ENCODE measurements at places on chromosomes 2 and 18. TPM values are rescaled to one million over a fixed set of nuclear protein-coding genes. Genes with fewer than 3 reads are reported as not detected.
A peak's percentile ranks its signal among the peaks of the same experiment; 100 is the strongest.

The CNGA3 gene
- not detected for polyA plus RNA-seq

The MATN3 gene
- 208 TPM for polyA plus RNA-seq

GRCh38 chr2:217023611-217024010, 163.7 kb upstream of the TNP1 start:
- no peak for DNase-seq

GRCh38 chr2:123913143-123913735, 111.8 kb upstream of the CNTNAP5 start:
- no peak for DNase-seq

DNA sequence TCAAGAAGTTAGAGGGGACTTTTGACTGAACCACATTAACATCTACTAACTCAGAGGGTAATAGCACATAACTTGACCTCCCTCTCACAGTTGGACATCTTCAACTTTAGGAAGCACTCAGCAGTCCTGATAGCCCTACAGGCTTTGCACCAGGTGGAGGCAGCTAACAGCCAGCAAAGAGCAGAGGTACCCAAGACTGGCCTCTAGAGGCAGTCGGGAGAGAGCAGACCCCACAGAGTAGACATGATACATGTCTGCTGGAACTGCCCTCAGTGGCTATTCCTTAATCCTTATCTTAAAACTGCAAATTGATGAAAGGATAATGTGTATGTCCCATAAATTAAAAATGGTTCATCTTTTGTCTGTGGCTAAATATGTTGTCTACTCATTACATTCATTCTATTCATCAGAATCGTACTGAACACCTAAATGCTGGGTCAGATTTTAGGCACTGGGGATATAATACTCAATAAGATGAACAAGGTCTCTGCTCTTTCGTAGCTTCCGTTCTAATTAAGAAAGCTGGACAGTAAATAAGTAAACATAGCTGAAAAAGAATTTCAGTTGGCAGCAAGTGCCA, 49.8 kb downstream of the CAB39 start:
- DNase-seq: peak; percentile 65

DNA sequence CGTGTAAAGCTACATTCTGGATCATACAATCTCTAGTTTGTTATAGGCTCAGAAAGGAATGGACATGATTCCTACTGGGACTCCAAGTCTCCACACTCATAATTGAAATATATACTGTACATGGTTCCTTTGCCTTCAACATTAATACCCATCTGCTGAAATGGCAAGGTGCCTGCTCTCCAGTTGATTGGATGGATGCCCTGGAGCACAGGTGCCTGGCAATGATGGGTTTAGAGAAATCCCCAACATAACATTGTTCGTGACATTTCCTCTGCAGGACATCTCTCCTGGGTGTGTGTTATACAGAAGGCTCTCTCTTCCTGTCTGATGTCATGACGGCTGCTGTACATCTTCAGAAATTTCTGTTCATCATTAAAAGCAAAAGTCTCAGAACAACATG, 449.7 kb upstream of the CWC22 start:
- DNase-seq: no peak

GRCh38 chr2:221189431-221190067, 382.6 kb downstream of the EPHA4 start:
- no peak for DNase-seq

DNA sequence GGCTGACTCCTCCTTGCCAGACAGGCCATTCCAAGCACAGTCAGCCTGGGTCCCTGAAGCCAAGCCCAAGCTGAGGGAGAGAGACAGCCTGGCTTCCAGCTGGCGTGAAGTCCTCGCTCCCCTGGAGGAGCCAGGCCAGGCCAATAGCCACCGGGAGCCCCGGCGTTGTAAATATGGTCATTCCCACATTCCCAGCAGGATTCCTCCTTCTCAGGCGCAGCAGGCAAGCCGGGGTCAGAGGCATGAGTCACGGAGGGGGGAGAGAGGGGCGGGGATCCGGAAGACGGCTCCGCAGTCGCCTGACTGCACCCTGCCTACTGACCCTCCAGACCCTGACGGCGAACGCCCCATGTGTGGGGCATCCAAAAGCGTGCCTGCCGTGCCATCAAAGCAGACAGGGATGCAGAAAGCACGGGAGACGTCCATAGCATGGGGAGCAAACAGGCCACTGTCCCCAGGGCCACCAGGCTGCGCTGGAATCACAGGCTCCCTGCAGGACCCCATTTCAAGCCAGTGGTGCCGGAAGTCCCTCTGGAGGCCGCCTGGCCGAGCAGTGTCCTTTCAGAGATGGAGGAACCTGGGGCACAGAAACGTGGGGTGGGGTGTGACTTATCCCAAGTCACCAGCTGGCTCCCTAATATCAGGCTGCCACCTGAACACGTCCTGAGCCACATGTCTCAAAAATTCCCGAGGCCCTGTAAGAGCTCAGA, 48.2 kb downstream of the TWIST2 start:
- DNase-seq: peak; percentile 29

GRCh38 chr2:120348134-120348736, 2.3 kb downstream of the INHBB start:
- peak; percentile 85 for DNase-seq

The SLC19A3 gene
- polyA plus RNA-seq: 5.2 TPM

DNA sequence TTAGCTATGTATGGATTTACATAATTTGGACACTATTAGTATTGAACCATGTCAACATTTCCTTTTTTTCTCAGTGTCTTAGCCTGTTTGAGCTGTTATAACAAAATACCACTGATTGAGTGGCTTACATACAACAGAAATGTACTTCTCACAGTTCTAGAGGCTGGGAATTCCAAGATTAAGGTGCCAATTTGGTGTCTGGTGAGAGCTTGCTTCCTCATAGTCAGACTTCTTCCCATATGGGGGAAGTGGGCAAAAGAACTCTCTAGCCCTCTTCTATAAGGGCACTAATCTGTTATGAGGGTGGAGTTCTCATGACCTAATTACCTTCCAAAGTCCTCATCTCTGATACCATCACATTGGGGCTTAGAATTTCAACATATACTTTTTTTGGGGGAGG, 12.6 kb downstream of the ZNF804A start:
- DNase-seq: no peak

- no peak for DNase-seq
Observed at GRCh38 chr18:45788861-45789260, 36.6 kb upstream of the SIGLEC15 start.

The ZNF516 gene
- 16.6 TPM for polyA plus RNA-seq

- no peak for DNase-seq
Observed at GRCh38 chr2:168033966-168034365, 213.4 kb downstream of the STK39 start.

The EMILIN2 gene
- polyA plus RNA-seq: 7.6 TPM

The LRRTM1 gene
- polyA plus RNA-seq: not detected

GRCh38 chr2:181466661-181467576, 9.7 kb downstream of the ITGA4 start:
- peak; percentile 32 for DNase-seq

The C1D gene
- 23.5 TPM for polyA plus RNA-seq

GRCh38 chr2:109151519-109151918, 22.5 kb downstream of the SH3RF3 start:
- no peak for DNase-seq

The UBE2E3 gene
- 71.1 TPM for polyA plus RNA-seq

GRCh38 chr2:236988690-236989624, 96.7 kb upstream of the COPS8 start:
- DNase-seq: peak; percentile 29

DNA sequence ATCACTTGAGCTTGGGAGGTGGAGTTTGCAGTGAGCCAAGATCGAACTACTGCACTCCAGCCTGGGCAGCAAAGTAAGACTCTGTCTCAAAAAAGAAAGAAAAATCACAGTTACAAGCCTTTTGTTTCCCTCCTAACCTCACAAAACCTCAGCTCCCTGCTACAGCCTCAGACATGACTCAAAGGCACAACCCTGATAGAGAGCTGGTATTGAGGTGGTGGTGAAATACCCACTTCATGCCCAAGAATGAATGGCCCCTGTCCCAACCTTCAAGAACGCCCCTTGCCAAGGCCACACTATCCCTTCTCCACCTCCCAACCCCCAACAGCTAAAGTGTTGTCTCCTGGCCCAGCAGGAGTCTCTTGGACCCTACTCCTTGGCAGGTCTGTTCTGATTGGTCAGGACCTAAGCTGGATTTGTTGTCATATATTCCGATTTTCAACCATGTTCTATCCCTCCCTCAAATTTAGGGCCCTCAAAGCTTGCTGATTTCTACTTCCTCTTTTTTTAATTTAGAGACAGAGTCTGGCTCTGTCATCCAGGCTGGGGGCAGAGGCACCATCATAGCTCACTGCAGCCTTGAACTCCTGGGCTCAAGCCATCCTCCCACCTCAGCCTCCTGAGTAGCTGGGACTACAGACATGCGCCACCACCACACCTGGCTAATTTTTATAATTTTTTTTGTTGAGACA, 61.9 kb upstream of the BZW1 start:
- DNase-seq: no peak

The SF3B1 gene
- polyA plus RNA-seq: 750 TPM

GRCh38 chr2:187054501-187055319, 205.7 kb upstream of the ZSWIM2 start:
- peak; percentile 19 for DNase-seq

- peak; percentile 24 for DNase-seq
Observed at GRCh38 chr18:5879479-5879882, 15.8 kb downstream of the TMEM200C start.

The DLGAP1 gene
- 0.03 TPM for polyA plus RNA-seq

The GBX2 gene
- polyA plus RNA-seq: not detected

- peak; percentile 24 for DNase-seq
Observed at GRCh38 chr18:6219116-6219717, 195.5 kb downstream of the L3MBTL4 start.

DNA sequence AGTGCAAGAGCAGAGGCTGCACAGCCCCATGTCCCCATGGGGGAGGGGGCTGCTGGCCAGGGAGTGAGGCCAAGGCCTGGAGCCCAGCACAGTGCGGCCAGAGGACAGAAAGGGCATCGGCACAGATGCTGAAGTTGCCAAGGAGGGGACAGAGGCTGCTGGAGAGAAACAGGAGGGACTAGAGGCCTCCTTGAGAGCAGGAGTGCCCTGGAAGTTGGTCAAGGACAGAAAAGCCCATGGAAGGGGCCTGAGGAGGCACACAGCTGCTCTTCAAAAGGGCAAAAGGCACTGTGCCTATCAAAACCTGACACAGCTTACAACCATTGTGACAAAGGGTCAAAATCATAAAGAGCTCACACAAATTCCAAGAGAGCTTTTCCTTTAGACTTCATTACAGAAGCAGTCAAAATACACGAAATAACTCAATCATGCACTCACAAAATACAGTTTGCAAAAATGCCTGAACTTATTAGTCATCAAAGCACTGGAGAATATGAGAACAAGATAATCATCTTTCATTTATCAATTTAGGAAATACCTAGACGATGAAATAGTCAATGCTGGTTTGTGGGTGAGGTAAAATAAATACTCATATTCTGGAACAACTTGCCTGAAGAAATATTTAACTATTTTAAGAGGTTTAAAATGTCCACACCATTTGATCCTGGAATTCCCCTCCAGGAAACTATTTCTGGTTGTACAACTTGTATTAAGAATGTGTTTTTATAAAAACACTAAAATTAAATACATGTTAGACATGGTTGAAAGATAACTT, 79.6 kb downstream of the USP40 start:
- peak; percentile 57 for DNase-seq

GRCh38 chr2:223314811-223315210, 262.8 kb downstream of the KCNE4 start:
- DNase-seq: no peak

GRCh38 chr2:33074197-33074596, 127.4 kb downstream of the LTBP1 start:
- no peak for DNase-seq

- DNase-seq: no peak
Observed at GRCh38 chr18:46793565-46793964, 36.7 kb upstream of the ST8SIA5 start.

The ZFAND2B gene
- 139 TPM for polyA plus RNA-seq

DNA sequence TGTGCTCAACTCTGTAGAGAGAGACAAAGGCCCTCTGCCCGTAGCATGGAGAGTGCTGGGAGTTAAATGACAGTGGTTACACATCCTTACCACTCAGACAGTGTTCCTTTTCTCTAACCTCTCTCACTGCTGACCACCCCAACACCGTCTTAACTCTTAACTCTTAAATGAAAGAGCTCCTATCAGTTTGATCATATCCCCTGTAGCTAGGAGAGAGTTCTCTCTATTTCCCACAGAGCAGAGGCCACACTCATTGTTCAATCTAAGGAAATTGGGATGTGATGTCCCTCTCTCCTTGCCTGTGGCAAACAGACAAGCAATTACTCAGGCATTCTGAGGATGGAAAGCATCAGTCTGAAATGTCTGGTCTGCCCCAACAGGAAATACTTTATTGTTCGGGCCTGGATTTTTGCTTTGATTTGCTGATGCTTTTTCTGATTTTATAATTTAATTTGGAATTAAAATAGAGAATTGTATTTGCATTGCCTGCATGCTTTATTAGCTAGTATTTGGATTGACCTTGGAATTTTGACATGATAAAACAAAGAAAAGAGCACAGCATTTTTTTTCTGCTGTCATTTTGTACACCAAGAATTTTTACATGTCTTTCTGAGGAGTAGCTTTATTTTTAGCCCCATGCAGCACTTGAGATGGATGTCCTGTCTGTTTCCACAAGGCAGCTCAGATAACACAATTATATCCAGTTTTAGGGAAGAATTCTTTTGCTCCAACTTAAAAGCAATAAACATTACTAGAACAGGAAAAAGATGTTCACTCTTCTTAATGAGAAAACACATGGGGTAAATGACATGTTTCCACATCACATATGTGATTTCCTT, 27.7 kb upstream of the IER3IP1 start:
- DNase-seq: no peak

All from HepG2 (cell line).